Left cardiac atrium (tissue), 4 donors: ENCODE measurements at places on chromosomes 7 and 10. TPM values are rescaled to one million over a fixed set of nuclear protein-coding genes. Genes with fewer than 3 reads are reported as not detected.

Gene TACR2
- total RNA-seq, result 0.31 TPM

Gene CAV2
- total RNA-seq, result 167 TPM

DNA sequence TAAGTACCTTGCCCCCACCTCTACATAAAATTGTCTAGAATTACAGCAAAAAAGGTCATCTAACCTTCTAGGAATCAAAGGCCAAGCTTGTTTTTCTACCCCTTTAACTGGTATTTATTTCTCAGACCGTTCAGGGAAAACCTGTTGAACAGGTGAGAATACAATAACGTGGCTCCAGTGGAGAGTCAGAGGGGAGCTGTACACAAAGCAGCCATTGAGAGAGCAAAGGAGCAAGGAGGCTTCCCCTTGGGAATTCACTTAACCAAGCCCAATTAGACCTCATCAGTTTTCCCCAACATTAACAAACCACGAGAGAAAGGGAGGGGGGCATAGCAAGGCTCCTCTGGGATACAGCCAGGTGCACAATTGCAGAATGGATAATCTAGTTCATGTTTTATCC, 101.9 kb downstream of the ELMO1 start:
- no peak for DNase-seq

- DNase-seq, result no peak
These were observed 4.5 kb downstream of the CFAP46 start for GRCh38 chr10:132937861-132938260.

Gene IL15RA
- total RNA-seq, result 10.9 TPM

Gene FANK1
- total RNA-seq, result 0.88 TPM

GRCh38 chr7:48083114-48083830, 5.8 kb upstream of the UPP1 start:
- DNase-seq, result no peak

Gene SHOC2
- total RNA-seq, result 49.4 TPM

DNA sequence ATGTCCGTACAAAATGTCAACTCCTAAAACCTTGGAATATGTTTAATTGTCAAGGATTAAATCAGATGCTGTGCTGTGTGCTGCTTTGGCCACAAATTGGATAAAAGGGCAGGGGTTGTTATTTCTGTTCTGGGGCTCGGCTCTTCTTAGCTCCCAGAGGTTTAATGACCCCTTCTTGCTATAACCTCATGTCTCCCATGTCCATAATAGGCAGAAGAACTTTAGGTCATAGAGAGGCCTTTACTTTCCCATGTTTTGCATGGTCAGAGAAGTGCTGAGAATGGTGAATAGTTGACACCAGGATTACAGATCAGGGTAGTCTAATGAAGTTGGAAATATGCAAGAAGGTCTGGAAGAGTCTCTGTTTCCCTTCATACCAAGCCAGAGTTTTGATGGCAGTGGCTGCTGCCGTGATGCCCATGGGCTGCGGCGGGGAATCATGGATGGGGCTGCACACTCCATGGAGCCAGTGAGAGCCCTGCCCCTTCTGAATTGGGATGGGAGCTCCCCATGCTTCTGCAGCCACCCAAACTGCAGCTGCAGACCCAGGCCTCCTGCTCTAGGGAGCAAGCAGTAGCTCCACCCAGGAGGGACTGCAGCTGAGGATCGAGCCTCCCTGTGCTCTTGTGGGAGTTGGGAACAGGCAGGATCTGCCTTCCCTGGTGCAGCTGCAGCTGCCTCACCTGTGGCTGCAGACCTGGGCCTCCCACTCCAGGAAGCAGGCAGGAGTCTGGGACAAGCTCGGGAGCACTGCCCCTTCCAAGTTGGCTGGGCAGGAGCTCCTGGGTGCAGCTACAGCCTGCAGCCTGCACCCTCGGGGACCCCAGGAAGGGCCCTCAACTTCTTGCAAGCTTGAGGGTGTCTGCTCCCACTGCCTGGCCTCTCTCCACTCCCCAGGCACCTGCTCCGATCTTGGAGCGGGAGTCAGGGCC, 23.1 kb upstream of the STEAP4 start:
- DNase-seq, result no peak

GRCh38 chr10:42938351-42938750, 138.5 kb upstream of the RET start:
- no peak for DNase-seq

Gene SPAM1
- not detected for total RNA-seq

Gene TMEM196
- total RNA-seq, result not detected

GRCh38 chr7:43791665-43792064, 33.2 kb downstream of the BLVRA start:
- DNase-seq, result no peak

GRCh38 chr7:2873146-2873545, 29.0 kb upstream of the GNA12 start:
- peak; percentile 45 for DNase-seq

Gene MMD2
- total RNA-seq, result not detected

DNA sequence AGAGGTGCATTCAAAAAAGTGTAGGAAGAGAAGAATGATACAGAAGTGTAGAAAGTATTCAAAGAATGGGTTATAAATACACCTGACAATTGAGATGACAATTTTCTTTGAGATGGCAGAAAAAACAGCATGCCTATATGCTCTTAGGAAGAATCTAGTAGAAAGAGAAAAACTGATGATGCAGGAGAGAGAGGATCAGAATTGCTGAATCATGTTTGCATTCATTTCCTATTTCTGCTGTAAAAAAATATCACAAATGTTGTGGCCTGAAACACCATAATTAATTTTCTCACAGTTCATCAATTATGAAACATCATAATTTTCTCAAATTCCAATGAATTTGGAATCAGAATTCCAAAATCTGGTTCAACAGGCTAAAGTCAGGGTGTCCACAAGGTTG, 9.8 kb upstream of the AKR1C1 start:
- no peak for DNase-seq

Gene GPRIN2
- total RNA-seq, result not detected

DNA sequence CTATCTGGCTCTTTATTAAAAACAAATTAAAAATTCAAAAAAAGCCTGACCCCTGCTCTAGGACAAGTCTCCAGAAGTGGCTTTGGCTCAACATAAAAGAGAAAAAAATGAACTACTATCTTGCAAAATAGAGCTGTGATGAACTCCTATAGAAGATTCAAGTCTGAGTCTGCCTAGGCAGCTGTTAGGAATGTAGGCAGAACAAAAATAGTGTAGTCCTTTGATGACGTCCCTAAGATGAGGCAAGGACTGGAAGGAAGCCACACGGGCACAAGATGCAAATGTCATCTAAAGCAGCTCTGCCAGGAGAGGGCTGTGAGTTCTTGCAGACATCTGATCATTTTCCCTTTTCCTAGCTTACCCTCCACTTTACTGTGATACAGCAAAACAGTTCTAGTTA, 20.5 kb downstream of the ASNS start:
- DNase-seq, result no peak

DNA sequence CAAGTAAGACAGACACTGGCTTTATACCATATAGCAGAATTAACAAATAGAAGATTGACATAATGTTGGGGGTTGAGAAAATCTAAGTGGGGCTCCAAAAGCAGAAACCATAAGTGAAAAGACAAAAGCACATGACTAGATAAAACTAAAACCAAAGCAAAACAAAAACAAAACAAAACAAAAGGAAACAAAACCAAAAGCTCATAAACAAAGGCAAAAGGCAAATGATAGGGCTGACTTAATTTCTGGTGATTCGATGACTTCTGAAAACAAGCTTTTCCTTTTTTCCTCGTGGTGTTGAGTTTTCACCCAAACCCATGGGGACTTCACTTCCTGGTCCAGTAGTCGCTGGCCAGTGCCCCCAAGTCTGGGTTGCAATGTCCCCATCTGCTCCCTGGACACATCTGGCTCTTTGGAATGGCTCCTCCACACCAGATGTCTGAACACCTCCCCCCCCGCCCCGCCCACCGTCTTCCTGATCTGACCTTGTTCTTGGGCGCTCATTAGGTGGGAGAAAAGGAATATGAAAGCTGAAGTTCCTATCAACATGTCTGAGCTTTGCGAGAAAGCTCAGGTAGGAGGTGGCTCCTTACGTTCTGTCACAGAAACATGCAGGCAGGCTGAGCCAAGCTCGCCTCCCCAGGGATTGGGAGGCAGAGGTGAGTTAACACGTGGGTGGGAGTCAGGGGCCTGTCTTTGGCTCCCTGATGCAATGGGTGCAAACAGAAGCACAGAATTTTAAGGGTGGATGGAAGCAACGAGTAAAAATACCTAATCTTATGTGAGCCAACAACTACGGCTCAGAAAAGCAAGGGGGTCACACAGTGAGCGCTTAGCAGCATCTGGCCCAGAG, 121.0 kb downstream of the NEURL1 start:
- DNase-seq, result no peak

DNA sequence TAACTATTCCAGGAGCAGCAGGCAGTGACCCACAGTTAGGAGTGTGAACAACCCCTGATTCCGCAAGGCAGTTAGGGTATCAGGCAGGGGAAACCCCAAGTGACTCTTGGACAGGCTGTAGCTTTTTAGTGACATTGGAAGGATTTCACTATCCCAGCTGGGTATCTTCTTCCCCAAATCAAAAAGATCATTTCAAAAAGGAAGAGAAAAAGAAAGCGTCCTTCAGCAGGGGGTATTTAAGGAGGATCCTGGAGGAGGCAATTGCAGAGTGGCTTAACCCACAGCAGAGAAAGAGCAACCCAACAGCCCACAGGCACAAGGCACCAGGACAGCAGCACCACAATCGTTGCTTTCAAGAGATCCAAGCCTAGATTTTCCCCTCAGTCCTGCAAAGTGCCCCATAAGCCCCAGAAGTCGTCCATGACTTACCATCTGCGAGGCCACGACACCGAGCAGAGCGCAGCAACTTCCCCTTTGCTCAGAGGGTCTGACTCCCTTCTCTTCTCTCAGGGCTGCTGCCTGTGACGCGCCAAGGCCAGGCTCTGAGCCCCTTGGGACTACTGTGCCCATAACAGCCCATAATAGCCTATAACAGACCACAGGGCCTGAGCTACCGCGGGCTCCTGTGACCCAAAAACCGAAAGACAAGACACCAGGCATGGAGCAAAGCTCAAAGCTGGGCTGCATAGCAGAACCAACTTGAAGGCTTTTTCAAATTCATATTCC, 19.8 kb downstream of the PIK3AP1 start:
- DNase-seq, result no peak

DNA sequence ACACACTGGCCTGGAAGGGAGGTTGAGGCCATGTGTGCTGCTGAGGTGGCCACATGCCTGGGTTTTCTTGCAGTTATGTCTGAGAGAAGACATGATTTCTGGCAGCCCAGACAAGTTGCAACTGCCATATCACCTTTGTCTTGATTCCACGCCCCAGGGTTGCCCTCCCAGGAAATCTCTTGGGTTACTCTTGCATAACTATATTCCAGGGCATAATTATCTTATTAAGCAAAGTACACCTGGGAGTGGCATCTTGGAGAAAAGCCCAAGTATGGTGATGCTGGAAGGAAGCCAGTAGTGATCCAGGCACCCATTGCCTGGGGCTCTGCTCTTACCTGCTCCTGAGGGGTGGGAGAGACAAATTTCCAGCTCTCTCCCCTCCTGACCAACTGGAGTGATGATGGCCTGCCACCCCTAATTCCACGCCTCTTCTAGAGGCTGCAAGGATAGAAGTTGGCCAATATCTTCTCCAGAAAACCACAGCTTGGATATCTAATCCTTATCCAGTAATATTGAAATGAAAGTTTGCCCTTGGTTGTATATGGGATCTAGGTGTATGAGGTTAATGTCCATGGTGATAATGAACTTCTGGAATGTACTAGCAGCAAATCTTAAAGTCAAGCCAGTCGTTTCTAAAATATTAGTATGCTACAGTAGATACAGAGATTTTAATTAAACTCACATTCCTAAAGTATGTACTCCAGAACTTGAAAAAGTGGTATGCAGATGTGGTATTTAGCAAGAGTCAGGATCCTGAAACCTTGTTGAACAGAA, 5.0 kb downstream of the AKR1B10 start:
- no peak for DNase-seq

DNA sequence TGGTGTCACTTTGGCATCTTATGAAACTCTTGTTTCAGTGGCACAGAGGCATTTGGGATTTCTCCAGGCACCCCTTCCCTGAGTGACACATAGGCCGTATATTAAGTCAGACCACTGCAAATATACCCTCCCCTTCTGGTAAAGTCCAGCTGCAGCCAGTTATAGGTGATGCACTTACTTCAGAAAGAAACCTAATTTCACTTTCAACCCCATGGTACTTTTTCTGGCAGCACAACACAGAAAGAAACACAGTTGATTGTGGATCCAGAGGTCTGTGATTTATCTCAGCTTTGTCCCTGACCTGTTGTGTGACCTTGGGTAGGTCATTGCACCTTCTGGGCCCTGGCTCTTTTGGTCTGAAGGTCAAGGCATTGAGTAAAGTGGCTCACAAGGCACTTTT, 173.2 kb downstream of the BUB3 start:
- no peak for DNase-seq

Gene CASP7
- total RNA-seq, result 18.3 TPM

Gene FAM221A
- 3.0 TPM for total RNA-seq

DNA sequence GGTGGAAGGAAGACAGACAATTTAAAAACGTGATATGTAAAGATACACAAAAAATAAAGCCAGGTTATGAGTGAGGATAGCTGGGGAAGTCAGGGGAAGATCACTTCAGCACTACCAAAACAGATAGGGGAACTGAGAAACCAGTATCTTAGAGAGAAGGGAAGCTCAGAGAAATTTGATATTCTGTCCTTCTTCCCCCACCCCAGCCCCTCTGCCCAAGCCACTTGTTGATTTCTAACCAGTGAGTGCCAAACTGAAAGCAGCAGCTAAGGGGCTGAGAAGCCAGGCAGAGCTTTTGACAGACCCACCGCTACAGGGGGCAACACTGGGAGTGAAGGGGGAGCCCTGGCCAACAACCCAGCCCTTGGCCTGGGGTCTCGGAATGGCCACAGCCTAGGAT, 9.1 kb upstream of the SLC29A3 start:
- no peak for DNase-seq

Gene BEND7
- 16.2 TPM for total RNA-seq
